Stimulated activated effector memory CD8-positive, alpha-beta T cell treated with anti-CD3 and anti-CD28 coated beads, Interleukin-12 subunit alpha, Interleukin-12 subunit beta, amount 100 ng/mL, for 72 hours (primary cell): ENCODE measurements at places on chromosomes 12 and 14.

DNA sequence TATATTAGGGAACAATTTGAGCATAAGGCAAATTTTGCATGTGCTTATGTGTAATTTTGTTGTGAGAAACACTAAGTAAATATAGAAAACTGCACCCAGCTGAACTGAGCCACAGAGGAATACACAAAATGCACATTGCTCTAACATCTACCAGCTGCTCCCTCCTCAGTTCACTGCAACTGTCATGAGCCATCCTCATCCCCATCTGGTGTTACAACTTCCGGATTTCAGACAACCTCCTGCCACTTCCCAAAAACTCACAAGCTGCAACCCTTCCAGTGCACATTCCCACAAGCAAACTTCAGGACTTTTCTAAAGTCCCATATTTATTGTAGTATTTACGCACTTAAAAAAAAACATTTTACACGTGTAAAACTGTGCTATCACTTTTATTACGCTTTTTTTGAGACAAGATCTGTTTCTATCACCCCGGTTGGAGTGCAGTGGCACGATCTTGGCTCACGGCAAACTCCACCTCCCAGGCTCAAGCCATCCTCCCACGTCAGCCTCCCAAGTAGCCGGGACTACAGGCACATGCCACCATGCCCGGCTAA lies 169.1 kb upstream of the TBX3 start:
- DNase-seq: no peak

GRCh38 chr12:49518914-49519573 lies 19.8 kb upstream of the KCNH3 start:
- no peak for DNase-seq

GRCh38 chr14:100007254-100007653 lies 58.0 kb upstream of the EVL start:
- no peak for DNase-seq

GRCh38 chr12:32917094-32917611 lies 20.6 kb upstream of the PKP2 start:
- no peak for DNase-seq

DNA sequence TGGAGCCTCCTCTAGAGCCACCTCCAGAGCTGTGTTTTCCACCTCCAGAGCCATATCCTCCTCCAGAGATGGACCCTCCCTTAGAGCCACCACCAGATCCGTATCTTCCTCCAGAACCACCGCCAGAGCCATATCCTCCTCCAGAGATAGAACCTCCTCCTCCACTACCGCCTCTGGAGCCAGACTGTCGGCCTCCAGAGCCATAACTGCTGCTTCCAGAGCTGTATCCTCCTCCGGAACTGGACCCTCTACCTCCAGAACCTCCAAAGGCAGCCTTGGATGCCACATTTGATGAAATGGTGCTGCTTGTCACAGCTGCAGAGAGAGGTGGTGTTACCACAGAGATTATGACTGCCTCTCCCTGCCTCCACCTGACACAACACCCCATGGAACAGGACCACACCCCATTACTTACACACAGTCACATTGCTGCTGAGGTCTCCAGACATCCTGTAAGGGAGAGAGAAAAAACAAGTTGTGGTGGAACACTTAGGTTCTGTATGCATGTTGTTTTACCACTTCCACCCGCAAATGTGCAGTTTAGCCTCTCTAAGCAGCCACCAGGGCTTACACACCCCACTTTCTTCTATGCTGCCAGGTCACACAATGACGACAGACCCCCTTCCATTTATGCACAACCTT lies 6.8 kb downstream of the KRT2 start:
- no peak for DNase-seq

GRCh38 chr12:125836647-125837046 lies 771.4 kb downstream of the AACS start:
- DNase-seq: no peak

GRCh38 chr12:48866052-48866711 lies 512 bp upstream of the RND1 start:
- no peak for DNase-seq

DNA sequence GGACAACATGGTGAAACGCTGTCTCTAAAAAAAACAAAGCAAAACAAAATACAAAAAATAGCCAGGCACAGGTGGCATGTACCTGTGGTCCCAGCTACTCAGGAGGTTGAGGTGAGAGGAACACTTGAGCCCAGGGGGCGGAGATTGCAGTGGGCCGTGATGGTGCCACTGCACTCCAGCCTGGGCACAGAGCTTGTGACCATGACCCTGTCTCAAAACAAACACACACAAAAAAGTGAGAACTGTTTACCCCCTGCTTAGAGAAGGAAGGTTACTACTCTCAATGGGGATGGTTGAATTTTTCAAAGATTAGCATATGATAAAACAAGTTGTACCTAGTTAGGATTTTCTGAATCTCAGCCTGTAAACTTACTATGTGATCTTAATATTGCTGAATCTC lies 68.0 kb downstream of the ZFP36L1 start:
- no peak for DNase-seq

DNA sequence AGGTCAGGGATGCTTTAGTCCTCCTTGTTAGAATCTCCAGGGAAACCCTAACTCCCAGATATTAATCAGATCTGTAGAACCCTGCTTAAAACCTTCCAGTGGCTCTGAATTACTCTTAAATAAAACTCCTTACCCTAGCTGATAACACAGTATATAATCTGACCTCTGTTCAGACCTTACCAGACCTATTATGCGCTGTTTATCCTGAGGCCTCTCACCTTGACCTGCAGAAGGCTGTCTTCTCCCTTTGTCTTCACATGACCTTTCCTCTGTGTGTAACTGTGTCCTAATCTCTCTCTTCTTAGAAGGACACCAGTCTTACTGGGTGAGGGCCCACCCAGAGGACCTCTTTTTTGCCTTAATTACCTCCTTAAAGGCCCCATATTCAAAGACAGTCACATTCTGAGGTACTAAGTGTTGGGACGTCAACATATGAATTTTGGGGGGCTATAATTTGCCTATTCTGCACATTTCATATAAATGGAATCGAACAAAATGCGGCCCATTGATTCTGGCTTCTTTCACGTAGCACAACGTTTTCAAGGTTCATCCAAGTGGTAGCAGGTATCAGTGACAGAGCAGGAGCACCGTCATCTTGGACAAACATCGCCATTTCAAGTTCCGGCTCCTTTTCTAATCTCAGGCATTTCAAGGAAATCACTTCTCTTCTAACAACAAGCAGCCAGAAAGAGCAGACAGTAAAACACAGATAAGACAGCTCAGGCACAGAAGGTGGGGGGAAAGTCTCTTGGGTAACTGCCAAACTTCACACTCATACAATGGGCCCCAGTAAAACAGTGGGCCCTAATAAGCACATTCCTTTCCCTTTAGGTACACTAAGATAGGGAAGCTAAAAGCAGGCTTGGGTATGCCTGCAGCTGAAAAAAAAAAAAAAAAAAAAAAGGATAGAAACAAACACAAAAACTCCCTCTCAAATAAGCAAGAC lies 200.2 kb upstream of the NUDT4 start:
- DNase-seq: no peak

DNA sequence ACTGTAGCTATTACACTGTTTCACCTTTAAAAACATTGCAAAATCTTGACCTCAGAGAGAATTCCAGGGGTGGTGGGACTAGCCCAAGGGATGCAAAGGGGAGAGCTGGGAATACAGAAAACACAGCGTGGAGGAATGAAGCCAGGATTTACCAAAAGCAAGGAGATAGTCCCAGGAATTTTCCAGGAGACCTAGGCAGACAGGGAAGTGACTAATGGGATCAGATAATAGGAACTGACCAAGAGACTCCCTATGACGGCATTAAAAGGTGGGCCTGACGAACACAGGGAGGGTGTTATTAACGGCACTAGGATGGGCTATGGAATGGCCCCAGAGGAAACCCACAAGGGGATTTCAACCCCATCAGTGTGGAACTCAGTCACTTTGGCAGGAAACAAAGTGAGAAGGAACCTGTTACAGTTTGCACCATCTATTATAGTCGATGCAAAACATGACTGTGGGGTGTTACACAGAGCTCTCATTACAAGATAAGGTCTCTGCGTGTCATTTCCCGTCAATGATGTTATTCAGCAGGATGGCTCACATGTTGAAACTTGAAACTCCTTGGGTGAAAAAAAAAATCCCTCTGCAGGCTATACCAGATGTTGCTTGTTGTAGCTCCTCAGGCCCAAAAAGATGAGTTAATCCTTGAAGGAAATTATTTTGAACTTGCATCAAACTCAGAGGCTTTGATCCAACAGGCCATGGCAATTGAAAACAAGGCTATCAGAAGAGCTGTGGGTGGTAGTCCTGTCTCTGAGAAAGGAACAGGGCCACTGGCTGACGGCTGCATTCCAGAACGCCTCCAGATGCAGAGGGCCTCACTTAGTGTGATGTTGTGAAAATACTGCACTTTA lies 58.7 kb downstream of the DRAM1 start:
- peak; percentile 74 for DNase-seq
